ENCODE measurements at places on chromosomes 3 and 15.

- no peak for DNase-seq
Observed at GRCh38 chr3:62242831-62243509, 130.4 kb downstream of the FEZF2 start.

DNA sequence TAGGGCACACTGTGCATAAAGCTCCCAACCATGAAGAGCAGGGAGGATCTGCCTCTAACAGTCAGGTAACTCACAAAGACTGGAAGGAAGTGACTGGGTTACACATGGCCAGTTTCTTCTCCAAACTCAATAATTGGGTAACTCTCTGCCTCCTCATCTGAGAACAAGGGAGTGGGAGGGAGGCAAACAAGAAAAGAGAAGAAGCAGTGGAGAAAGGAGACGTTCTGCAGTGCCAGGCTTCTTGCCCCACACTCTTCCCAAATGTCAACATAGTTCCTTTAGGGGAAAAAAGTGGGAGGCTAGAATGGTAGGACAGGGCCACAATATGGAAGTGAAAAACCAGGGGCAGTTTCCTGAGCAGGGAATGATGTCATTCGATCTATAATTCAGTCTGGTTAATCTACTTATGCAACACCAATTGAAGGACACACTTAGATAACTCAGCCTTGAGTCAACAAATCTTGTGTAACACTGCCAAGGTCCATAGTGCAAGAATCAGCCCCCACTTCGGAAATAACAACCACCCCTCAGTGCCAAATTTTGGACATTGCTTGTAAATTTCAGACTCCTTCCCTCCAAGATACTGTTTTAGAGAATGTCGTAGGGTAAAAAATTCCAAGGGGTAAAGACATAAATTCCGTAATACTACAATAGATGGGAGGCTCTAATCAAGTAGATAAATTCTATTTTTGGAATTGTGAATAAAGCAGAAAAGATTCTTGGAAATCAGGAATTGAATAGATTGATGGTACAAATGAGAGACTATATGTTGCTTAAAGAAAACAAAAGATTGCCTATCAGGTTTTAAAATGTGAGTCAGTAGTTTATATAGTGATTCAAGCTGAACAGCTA is 143.0 kb downstream of the LPP start:
- DNase-seq, result no peak

DNA sequence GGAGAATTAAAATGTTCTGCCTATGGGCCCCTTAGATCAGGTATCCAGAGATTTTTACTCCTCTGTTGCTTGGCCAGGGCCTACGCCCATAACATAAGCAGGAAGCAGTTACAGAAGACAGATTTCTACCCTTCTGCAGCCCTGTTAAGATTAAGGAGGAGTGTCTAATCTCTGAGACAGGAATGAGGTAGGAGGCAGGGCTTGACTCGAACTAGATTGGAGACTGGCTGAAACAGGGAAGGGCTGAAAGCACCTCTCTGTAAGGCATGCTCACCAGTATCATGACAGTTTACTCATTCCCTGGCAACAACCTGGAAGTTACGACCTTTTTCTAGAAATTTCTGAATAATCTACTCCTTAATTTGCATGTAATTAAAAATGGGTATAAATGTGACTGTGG is 16.7 kb downstream of the PLA2G4D start:
- DNase-seq, result no peak

DNA sequence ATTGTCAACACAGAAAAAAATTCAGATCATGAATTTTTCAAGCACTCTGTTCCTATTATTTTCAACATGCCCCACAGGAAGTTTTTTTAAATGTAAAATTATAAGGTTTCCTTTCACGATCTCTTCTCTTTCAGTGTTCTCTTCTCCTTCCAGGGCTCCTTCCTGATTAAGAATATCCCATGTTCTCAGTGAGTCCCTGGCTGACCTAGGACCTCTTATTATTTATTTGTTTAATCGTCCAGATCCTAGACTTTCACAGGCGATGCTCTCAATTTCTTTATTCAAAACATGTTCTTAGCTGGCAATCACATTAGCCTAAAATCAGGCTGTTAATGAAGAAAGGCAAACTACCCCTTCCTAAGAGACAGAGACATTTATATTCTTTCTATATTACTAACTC is 124.3 kb downstream of the ABI3BP start:
- no peak for DNase-seq

GRCh38 chr15:40769274-40770146 is at the start of gene C15orf62:
Gene C15orf62 (plus strand): TSS chr15:40769980. CDS start chr15:40770496, 516 bp downstream.
- peak; percentile 87 for DNase-seq

GRCh38 chr3:170307671-170308405 is 49.7 kb upstream of the SKIL start:
- no peak for DNase-seq

DNA sequence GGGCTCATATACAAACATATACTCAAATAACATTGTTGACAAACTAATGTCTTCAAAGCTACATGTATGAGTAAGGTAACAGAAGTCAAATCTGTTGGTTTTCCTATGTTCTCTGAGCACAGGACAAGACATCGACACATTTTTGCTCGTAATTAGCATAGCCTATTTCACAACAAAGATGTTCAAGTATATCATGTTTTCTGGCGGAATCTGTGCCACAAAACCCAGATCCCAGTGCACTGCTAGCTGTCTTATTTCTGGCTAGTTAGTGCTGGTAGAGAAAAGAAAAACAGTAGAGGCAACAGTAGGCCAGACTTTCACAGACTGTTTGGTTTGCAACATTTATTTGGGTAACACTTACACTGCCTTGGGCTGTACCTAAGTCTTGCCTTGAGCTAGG is 51.2 kb downstream of the RUBCN start:
- no peak for DNase-seq

DNA sequence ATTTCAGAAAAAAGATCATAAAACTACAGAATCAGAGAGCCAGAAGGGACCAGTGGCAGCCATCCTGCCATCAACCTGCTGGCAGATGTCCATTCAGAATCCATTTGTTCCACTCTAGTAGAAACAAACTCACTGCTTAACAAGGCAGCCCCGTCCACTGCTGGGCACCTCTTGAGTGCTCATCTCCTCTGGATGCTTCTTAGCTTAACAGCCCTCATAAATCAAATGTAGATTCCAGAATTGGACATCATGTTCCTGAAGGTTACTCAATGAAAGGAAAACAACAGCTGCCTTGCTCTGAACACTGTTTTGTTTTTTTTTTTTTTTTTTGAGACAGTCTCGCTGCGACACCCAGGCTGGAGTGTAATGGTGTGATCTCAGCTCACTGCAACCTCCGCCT is 37.3 kb downstream of the ABCC5 start:
- DNase-seq, result no peak

GRCh38 chr3:40453933-40454332 is 3.2 kb upstream of the RPL14 start:
- no peak for DNase-seq

- no peak for DNase-seq
Observed at GRCh38 chr3:194517333-194517732, 30.5 kb upstream of the ATP13A3 start.

DNA sequence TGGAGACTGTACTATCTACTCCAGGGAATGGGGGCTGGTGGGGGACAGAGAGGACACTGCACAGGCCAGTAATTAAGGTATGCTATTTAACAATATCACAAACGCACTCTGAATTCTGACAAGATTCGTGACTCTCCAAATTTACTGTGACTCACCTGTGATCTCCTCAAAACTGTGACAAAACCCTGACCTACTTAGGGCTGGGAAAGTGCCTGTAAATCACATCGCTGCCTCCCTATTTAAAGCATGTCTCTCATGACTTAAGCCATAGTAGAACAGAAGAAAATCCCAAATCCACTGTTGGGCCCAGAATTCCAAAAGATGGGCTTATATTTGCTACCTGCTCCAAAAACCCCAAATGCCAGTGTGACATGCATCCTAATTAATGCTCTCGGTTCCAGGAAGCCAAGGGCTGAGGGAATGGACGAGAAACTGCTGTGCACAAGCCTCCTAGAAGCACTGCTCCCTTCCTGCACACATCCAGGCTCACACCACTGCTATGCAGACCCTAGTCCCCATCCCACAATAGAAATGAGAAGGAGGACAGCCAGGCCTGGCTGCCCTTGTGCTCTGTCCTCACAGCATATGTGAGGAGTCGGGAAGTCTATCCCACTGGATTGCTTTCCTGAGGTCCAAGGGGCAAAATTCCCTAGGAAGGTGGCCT is 187.7 kb upstream of the CHRNA7 start:
- no peak for DNase-seq

All from NCI-H446 (cell line).